ENCODE measurements at places on chromosomes 3 and 15.

- DNase-seq, result no peak
Measured at GRCh38 chr15:31100738-31101137, 787 bp downstream of the TRPM1 start.

DNA sequence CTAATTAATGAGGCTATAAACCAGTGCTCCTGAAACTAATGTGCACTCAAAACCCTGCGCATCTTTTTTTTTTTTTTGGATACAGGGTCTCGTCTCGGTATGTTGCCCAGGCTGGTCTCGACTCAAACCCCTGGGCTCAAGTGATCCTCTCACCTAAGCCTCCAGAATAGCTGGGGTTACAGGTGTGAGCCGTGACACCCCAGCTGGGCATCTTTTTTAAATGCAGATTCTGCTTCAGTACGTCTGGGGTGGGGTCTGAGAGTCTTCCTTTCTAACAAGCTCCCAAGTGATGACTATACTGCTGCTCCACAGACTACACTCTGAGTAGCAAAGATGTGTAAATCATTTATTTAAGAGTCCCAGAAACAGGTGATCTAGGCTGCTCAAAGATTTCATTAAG lies 73.0 kb downstream of the BFSP2 start:
- DNase-seq, result no peak

DNA sequence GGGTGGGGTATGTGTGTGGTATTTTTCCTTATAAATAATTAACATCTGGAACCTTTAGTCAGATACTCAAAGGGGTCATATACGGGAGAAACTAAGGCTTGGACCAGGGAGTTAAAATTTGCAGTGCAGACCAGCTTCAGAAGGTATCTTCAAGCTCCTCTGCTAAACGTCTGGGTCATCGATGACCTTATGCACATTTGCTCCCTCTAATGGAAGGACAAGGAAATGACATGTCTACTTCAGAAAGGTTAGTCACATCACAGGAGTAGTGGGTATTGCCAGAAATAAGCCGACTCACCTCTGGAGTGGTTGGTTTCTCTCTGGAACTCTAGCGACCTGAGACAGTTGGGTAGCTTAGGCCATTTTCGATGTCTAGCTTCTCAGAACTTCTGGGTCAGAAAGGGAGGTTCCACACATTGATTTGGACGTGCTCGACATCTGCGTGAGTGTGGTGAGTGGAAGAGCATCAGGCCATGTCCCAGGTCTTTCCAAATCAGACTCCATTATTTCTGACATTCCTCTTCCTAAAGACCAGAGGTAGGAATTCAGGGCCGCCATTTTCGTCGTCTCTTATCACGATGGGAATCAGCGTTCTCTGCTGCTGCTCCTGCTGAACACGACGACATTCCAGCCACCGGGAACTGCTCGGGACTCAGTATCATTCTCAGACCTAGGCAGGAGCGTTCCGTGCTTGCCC lies 31.8 kb upstream of the RASA2 start:
- peak; percentile 73 for DNase-seq

DNA sequence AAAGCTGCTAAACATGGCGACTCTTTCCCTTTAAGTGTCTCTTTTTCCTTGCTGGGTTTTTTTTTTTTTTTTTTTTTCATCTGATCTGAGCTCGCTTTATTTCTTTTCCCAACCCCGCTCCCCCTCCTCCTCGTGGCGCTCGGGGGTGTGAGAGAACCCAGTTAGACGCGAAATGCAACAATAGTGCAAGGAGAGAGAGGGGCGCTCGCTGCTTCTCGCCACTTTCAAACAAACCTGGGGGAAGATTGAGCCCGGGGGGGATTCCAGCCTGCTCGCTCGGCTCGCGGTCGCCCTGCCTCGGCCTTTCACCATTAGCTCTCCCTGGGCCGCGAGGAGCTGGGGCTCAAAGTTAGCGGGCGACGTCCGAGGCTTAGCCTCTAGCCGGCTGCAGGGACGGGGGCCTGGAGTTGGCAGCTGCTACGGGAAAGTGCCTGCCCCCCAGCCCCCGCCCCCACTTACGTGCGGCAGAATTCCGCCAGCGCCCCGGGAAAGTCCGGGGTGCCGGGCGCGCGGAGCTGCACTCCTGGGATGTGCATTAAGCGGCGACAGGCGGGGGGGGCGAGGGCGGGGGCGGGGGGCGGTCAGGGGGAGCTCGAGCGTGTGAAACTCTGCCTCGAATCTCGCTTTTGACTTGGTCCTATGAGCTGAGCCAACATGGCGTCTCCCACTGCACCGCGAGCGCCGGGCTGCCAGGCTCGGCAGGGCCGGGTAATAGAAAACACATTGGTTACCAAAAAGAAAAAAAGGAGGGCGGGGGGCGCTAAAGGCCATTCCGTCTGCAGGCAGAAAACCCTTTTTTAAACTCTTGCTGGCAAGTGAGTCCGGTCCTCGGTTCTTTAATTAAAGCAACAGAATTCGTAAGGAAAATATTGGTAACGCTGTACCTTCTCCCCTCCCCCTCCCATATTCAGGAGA lies 10.4 kb downstream of the NR2F2 start:
- DNase-seq, result no peak

GRCh38 chr3:127671523-127672428 lies 976 bp upstream of the ABTB1 start:
- DNase-seq, result no peak

DNA sequence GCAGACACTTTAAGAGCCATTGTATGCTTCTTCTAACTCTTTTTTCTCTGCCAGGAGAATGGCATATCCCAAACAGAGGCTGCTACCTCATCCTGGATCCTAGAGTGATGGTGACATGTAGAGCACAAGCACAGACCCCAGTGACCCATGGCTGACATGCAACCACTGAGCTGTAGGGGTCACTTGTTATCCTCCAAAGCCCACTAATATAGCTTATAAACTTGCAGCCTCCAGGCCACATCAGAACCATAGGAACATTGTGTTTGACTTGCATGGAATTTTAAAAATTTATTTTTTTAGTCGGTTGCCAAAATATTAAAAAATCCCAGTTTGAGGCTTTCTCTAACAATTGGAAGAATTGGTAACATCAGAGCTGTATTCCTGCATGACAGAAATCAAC lies 283.0 kb upstream of the WNT5A start:
- DNase-seq, result no peak
